H7 (cell line): ENCODE measurements at places on chromosomes 16 and 17.

DNA sequence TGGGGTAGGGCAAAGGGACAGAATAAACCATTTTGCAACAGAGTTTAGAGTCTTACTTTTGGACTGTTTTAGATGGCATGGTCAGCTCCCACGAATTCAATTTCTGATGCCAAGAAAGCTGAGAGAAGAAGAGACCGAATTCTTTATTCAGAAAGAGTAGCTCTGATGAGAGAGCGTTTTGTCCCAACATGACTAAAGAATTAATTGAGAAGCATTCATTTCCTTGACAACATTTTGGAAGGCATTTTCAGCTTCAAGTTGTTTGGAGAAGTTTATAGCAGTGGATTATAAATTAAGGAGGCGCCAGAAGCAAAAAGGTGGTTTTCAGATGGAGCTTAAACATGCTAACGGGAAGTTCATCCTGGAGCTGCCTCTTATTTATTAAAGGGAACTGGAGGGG lies 12.2 kb downstream of the GAN start:
- DNase-seq, result no peak

GRCh38 chr16:19384656-19385055 lies 33.0 kb upstream of the TMC5 start:
- DNase-seq, result no peak

- DNase-seq, result no peak
These were observed 63.1 kb downstream of the USP22 start for GRCh38 chr17:20979792-20980083.

DNA sequence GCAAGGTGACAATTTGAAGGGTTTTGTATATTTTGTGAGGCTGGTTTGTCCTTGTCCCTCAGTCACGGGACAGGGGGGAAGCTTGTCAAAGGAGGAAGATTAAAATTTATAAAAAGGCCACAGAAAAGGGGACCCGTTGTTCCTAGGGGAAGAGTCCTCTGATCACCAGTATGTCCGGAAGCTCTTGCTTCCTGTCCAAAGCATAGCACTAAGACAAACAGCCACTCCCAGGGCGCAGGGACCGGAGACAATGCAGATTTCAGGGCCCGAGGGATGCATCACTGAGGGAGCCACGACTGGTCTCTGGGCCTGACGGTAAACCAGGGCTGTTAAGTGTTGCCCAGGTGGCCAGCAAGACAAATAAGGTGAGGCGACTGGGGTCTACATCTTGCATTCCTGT lies 95.2 kb downstream of the MAF start:
- DNase-seq, result no peak

GRCh38 chr17:32519228-32520103 lies 32.7 kb downstream of the CDK5R1 start:
- DNase-seq, result peak; percentile 98

GRCh38 chr17:70609566-70609965 lies 440.2 kb downstream of the KCNJ2 start:
- DNase-seq, result no peak

DNA sequence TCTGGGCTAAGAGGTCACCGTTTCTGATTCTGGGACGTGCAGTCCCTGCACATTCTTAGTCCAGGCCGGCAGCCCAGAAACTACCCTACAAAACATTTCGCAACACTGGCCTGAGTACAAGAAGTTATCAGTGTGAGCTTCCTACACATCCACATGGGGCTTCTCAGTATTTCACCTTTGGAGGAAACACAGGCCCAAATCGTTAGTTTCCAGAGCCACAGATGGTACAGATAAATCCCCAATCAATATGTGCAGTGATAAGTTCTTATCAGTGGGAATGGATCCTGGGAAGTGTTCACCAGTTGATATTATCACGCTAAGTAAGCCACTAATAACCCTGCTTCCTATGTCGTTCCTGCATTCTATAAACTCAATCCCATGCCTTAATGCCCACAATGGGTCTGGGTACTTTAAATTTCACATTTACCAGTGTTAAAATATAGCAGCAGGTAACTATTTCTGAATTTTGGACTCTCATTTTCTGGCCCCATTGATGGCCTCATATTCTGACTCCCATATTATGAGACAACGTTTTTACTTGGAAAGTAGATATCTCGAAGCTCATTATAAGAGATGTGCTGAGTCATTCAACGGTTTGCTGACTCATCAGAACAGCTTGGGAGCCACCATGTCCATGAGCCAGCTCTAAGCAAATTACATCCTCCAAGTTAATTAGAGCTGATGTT lies 370.2 kb upstream of the MAF start:
- no peak for DNase-seq

- DNase-seq, result no peak
These were observed 2.5 kb downstream of the SMIM5 start for GRCh38 chr17:75635610-75636202.

DNA sequence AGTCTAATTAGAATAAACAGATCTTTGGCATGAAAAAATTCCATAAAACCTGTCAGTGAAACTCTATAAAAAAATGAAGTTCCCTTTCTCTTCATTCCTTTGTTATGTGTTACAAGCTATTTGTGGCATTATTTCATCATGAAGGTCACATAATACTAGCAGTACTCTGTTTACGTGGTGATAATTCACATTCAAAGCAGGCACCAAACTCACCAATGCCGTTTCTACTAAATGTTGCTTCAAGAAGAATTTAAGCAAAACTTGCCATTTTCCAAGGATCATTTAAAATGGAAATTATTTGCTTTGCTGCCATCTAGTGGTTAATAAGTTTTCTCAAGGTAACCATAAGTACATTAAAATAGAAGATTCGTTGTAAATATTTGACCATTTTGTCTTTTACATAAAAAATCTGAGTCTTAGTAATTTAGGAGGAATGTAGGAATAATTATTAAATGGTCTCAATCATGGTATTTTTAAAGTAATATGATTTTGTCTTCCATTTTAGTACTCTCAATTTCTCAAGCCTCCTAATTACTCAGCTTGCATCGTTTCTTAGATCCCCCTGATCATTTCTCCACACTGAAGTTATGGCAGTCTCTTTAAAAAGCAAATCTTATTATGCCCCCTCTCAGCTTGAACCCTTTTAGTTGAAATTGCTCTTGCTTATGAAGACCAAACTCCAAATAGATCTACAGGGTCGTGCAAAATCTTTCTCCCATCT lies 80.8 kb downstream of the OMG start:
- DNase-seq, result peak; percentile 13

GRCh38 chr16:27646806-27647205 lies 96.9 kb downstream of the KATNIP start:
- no peak for DNase-seq

DNA sequence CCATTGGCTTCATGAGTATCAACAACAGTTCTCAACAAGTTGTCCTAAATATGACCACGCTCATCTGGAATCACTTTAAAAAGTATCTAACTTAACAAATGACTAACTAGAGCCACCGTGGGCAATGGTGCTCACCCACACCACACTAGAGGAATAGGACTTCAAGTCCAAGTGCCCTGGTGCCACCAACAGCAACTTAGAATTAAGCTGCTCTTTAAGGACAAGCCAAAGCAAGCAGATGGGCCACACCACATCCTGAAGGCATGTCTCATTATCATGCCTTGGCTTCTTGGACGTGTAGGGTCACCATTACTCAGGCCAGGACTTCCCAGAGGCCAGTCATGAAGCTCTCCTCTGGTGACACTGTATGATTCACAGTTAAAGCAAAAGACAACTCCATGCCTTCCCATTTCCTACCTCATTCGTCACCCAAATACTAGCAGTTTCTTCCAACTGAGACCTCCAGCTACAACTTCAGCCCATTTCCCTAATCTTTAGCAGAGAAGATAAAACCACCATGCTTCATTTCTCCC lies 9.4 kb upstream of the SLC6A4 start:
- DNase-seq, result no peak

DNA sequence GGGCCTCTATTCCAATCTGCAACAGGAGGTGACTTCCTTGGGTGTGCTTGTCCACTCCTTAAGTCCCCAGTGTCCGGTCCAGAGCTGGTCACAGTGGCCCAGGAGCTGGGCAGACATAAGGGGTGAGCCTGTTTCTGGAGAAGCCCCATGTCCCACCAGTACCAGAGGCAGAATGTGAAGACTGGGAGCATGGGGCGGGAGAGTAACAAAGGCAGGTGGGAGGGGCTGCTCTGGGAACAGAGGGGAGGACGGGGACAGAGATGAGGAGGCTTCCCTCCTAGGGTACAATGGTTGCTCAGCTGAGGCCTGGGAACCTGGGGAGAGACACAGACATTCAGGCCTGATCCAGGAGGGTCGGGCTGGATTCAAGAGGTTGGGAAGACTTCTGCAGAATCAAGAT lies 323.3 kb upstream of the TNRC6C start:
- DNase-seq, result no peak

DNA sequence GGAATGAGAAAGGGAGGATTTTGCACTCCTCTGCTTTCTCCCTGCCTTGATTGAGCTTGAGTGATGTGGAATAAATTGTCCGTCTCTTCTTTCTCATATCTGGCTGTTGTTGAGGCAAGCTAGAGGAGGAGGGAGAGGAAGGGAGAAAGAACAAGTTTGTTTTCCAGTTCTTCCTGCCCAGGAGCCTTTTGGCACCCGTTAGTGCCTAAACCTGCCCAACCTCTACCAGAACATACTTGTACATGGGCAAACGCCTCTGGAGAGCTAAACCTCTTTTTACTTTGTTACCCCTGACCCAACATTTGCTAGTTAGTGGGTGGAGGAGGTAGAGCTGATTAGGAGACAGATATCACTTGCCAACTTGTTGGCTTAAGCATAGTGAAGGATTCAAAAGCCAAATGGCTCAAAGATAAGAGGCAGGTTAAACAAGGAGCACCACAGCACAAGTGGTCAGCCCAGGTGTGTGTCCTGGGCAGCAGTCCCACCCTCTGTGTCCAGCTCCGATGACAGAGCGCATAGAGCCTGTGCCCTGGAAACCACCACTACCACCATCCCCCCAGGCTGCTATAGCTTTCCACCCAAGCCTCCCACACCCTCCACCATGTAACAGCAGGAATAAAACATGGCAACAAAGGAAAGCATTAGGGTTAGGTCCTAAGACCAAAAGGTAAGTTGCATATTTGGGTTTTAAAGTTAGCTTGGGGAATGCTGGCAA lies 6.5 kb downstream of the ODF4 start:
- DNase-seq, result no peak

- no peak for DNase-seq
These were observed 10.9 kb upstream of the ALKBH5 start for GRCh38 chr17:18172531-18173278.

- DNase-seq, result no peak
These were observed 13.3 kb downstream of the SEC14L1 start for GRCh38 chr17:77153999-77154586.

- peak; percentile 82 for DNase-seq
These were observed 824 bp downstream of the SOX8 start for GRCh38 chr16:982145-983043.
